CD4-positive, CD25-positive, alpha-beta regulatory T cell (primary cell): ENCODE measurements at places on chromosomes 11 and 22. TPM values are rescaled to one million over a fixed set of nuclear protein-coding genes. Genes with fewer than 3 reads are reported as not detected.

The PRR33 gene
- total RNA-seq = not detected

The PAX6 gene
- total RNA-seq = not detected

The ZP1 gene
- not detected for total RNA-seq

The BIRC3 gene
- total RNA-seq = 239 TPM

The TRAPPC4 gene
- 82.9 TPM for total RNA-seq

The RCOR2 gene
- total RNA-seq = not detected

The OR52N4 gene
- total RNA-seq = 1.6 TPM

The TSPO gene
- 79.9 TPM for total RNA-seq

The PIWIL4 gene
- total RNA-seq = 1.3 TPM

The SYT8 gene
- total RNA-seq = not detected

The DDIAS gene
- 2.2 TPM for total RNA-seq

The CDC42BPG gene
- 11.6 TPM for total RNA-seq

The C11orf86 gene
- not detected for total RNA-seq

The RFPL3 gene
- total RNA-seq = not detected

The SCUBE1 gene
- 0.74 TPM for total RNA-seq

The PKNOX2 gene
- total RNA-seq = not detected

The MS4A3 gene
- total RNA-seq = 0.79 TPM

The IFITM10 gene
- 2.4 TPM for total RNA-seq

The SLC15A3 gene
- 1.0 TPM for total RNA-seq

The ESAM gene
- 3.0 TPM for total RNA-seq

The SPDYC gene
- total RNA-seq = not detected

The USP2 gene
- total RNA-seq = 1.6 TPM

The C1QTNF6 gene
- 13.6 TPM for total RNA-seq

The SLC25A45 gene
- total RNA-seq = 40.3 TPM

The TEAD1 gene
- 0.30 TPM for total RNA-seq

The ACTN3 gene
- total RNA-seq = not detected

The CRYBA4 gene
- not detected for total RNA-seq

The NNMT gene
- not detected for total RNA-seq

The TP53AIP1 gene
- total RNA-seq = not detected

The SMTNL1 gene
- not detected for total RNA-seq

The CDC42EP1 gene
- not detected for total RNA-seq

The IRF7 gene
- 120 TPM for total RNA-seq

The CHRM1 gene
- total RNA-seq = not detected

The TKFC gene
- 29.6 TPM for total RNA-seq

The TNNI2 gene
- total RNA-seq = not detected

The AGBL2 gene
- total RNA-seq = 11.0 TPM

The C11orf42 gene
- not detected for total RNA-seq

The BCO2 gene
- total RNA-seq = 0.81 TPM

The SGSM1 gene
- 2.9 TPM for total RNA-seq

The MMP7 gene
- total RNA-seq = not detected

The OR8K5 gene
- total RNA-seq = not detected

The MYRF gene
- 0.30 TPM for total RNA-seq

The ARHGAP32 gene
- 1.1 TPM for total RNA-seq

The GAB4 gene
- not detected for total RNA-seq

The ADM2 gene
- 1.9 TPM for total RNA-seq

The PHETA2 gene
- total RNA-seq = 1.8 TPM

The FGF4 gene
- not detected for total RNA-seq

The OOSP2 gene
- not detected for total RNA-seq

The TTLL8 gene
- not detected for total RNA-seq

The TRPC6 gene
- total RNA-seq = not detected

The TMEM138 gene
- total RNA-seq = 48.6 TPM

The SIAE gene
- 5.0 TPM for total RNA-seq

The FAM118A gene
- 456 TPM for total RNA-seq

The MIOX gene
- total RNA-seq = not detected

The UPK3A gene
- not detected for total RNA-seq

The GSTT2 gene
- not detected for total RNA-seq

The KCNQ1 gene
- total RNA-seq = 13.4 TPM

The MMP12 gene
- not detected for total RNA-seq

The RIMBP3C gene
- 0.47 TPM for total RNA-seq
